ENCODE measurements at places on chromosomes 4 and X.

DNA sequence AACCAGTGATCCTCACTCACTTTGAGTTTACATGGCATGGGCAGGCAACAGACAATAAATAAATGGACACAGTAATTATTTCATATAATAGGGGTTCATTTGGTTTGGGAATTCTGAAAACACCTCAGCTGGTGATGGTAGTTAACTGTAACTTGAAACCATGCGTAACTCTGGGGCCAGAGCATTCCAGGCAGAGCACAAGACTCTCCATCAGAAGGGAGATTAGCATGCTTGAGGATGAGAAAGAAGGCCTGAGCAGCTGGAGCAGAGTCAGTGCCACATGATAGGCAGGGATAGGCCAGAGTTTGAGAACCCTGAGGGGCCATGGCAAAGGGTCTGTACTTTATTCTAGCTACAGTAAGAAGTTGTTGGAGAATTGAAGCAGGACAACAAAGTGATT is 56.3 kb upstream of the CXCL8 start:
- DNase-seq: peak; percentile 62

DNA sequence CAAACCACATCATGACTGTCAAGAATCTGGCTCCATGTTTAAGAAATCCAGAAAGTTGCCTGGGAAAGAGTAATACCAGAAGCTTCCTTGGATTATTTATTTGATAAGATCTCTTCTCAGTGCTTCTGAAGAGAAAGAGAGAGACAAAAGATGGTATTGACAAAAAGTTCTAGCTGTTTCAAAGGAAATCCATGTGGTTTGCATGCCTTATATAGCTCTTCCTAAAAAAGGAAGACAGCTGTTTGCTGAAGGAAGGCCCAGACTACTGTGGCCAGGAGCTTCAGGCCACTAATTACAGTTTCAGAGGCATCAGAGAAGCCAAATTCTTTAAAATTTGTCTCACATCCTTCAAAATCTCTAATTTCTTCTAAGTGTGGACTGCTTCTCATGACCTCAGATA is 565.2 kb upstream of the SLIT2 start:
- DNase-seq: no peak

- no peak for DNase-seq
Observed at GRCh38 chr4:41026971-41027370, 187.4 kb downstream of the APBB2 start.

GRCh38 chr4:139319571-139319970 is 17.3 kb upstream of the NDUFC1 start:
- peak; percentile 14 for DNase-seq

DNA sequence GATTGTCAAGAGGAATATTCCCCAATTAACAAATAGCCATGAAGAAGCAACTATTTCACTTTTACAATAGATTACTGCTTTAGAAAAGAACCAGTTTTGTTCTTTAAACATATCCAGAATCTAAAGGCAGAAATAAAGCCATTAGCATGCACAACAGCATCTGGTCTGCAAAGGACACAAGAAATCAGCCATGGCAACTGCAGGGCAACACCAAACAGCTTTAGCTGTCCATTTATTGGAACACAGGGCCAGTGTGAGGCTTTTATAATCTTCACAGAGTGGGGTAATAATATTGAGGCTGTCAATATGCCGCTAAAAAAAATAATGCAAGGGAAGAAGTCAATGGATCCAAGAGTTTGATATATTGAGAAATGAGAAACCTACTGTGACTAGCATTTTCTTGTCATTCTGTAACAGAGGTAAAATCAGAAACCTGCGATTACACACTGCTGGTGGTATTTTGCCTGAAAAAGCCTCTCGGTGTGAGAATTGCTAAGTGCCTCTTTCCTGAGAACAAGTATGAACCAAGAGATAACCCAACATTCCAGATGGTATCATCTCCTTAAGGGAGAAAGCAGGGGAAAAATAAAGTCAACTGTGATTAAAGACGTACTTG is 2.7 kb upstream of the BANK1 start:
- peak; percentile 5 for DNase-seq

- peak; percentile 86 for DNase-seq
Observed at GRCh38 chr4:76377911-76378310, 43.0 kb downstream of the CCDC158 start.

DNA sequence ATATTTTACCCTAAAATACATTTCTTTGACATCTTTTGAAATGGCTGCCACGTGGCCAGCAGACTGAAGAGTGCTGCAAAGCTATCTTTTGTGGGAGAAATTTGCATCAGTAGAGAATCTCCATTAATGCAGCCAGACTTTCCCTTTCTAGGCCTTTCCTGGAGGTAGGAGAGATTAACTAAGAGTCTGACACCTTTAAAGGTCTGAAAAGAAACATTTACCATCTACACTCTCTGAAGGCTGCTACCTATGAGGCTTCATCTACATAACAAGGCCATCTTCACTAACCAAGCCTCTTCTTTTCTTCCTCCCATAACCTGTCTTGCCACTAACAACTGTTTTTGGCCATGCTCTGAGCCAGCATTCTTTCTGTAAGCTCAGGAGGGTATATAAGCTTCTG is 17.8 kb upstream of the SPRY1 start:
- no peak for DNase-seq

GRCh38 chr4:8110071-8110986 is 48.3 kb downstream of the ABLIM2 start:
- DNase-seq: peak; percentile 41

DNA sequence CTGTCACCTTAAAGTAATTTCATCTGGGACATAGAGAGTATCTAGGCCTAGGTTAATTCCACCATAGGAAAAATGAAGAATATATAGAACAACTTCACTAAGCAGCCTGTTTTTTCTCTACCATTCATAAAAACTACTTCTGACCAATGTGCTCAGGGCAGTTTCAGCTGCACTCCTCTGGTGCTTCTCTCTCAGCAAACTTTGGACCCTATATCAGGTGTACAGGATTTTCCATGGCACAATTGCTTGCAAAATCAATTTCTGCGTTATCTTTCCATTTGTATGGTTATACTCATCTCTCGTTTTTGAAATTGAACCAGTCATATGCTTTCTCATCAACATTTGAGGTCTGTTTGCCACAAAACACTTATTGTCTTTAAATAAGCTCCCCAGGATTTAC is 52.1 kb upstream of the FMR1 start:
- DNase-seq: no peak

DNA sequence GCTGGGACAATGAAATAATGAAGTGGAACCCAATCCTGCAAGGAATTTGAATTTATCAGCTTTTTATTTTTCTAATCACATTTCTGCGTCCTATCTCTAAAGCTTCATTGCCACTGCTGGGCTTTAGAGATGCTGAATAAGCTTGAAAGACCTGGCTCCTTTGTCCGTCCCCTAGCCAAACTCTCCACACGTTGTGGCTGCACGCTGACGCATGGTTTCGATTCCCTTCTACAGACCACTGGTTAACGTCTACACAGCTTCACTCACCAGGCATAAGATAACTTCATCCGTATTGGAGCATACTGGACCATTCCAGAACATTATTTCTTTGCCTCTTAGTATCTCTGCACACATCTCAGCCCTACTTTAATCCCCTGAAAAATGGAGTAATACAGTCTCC is 31.2 kb downstream of the SPANXN3 start:
- no peak for DNase-seq

DNA sequence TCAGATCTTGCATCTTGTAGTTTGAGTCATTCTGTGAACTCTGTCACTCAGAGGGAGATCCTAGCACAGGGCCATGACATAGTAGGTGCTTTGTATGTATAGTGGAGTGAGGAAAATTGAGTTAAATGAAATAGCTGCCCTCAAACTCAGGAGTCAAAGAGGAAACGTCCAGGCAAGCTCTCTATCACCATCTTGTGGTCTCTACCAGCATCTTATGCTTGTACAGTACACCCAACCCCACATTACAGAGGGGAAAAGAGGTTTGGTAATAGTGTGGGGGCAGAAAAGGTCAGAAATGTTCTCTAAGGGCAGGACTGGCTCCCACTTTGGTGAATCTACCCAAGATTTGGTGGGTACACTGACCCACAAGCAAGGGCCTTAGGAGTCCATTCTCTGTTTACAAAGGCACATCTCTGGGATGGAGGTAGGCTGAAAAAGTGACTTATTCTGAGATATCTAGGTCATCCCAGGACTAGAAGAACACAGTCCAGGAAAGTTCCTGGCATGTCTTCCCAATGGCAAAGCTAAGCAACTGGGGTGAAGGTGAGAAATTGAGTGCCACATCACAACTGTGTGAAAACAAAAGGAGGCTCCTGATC is 131.8 kb downstream of the OR13H1 start:
- peak; percentile 16 for DNase-seq

DNA sequence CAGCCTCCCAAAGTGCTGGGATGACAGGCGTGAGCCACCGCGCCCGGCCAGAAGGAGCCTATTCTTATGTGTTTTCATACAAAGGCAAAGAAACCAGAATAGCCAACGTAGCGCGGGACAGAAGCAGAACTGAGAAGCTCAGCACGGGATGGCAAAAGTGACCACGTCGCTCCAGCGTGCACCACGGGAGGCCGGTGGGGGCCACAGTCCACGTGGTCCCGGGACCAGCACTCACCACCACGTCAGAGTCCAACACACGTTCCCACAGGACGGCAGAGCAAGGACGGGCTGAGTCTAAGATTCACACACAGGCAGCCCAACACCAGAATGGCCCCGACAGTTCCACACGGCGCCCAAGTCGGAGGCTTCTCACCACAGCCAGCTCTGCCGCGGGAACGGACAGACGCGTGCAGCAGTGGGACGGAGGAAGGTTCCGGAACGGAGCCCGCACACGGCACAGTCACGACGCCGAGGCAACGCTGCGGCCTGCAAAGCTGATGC is 18.8 kb upstream of the GTPBP6 start:
- DNase-seq: no peak

- DNase-seq: no peak
Observed at GRCh38 chrX:113390531-113390930, 549.9 kb upstream of the AMOT start.

GRCh38 chrX:20393944-20394343 is 127.2 kb upstream of the RPS6KA3 start:
- peak; percentile 13 for DNase-seq

- DNase-seq: no peak
Observed at GRCh38 chr4:4325321-4325720, 35.3 kb downstream of the ZBTB49 start.

DNA sequence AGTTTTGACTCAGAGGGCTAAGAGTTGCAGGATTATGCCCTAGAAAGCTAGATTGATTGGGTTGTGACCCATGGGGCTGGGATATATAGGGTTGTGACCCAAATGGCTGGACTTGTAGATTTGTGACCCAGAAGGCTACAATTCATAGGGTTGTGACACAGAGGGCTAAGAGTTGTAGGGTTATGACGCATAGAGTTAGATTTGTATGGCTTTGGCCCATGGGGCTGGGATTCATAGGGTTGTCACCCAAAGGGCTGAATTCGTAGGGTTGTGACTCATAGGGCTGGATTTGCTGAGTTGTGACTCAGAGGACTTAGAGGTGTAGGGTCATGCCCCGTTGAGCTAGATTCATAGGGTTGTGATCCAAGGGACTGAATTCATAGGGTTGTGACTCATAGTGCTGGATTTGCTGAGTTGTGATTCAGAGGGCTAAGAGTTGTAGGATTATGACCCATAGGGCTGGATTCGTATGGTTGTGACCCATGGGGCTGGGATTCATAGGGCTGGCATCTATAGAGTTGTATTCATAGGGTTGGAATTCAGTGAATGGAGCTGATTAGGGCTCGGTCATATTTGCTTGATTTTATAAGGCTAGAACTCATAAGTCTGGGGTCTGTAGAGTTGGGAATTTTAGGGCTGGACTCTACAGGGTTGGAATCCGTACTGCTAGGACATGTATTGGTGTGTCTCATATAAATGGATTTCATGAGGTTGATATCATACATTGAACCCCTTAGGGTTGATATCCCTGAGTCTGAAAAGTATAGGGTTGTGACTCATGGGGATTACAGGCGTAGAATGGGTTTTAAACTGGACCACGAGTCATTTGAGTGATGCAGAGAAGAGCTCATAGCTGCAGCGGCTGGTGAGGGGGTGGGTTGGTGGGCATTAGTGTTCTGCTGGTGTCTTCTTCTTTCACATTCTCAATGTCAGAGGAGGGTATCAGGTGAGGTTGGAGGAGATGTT is 125.7 kb downstream of the CRLF2 start:
- peak; percentile 4 for DNase-seq

- no peak for DNase-seq
Observed at GRCh38 chr4:165294907-165295306, 32.6 kb upstream of the MSMO1 start.

DNA sequence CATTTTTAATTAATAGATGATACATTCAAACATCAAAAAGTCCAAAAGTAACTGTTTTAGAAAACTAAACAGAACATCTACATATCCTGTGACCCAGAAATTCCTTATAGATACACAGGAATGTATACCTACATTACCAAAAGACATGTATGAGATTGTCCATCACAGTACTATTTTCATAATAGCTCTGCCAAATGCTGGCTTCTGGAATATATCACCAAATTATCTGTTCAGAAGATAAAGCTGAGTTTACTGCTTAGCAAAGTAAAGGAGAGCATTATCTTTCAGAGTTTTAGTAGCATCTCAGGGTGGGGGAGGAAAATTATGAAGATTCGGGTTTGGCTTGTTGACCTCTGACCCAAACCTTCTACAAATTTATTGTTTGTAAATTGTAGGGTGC is 368.9 kb upstream of the SLC7A11 start:
- no peak for DNase-seq

GRCh38 chr4:139943277-139943676 is 210.7 kb downstream of the MAML3 start:
- no peak for DNase-seq

DNA sequence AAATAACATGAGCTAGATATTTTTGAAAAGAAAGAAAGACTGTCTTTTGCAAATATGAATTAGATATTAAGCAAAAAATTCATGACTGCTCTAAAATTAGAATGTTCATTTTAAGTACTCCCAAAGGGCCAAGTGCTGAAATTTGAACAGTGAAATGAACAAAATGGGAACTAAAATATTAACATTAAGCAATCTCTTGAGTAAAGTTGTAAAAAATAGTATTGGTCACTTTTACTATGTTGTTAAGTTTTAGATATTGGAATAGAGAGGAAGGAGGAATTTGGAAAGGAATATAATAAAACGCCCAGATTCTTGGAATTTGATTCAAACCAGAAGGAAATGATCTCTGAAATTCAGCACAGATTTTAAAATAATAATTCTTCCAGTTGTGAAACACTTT is 125.9 kb upstream of the ANK2 start:
- no peak for DNase-seq

GRCh38 chr4:52263607-52264006 is 212.5 kb downstream of the SPATA18 start:
- DNase-seq: no peak

GRCh38 chr4:52822972-52823701 is 39.0 kb upstream of the RASL11B start:
- DNase-seq: peak; percentile 90

- no peak for DNase-seq
Observed at GRCh38 chr4:42596918-42597317, 60.0 kb downstream of the ATP8A1 start.

GRCh38 chr4:3703343-3703676 is 62.9 kb upstream of the ADRA2C start:
- no peak for DNase-seq

GRCh38 chr4:165680821-165681220 is 192.2 kb upstream of the TLL1 start:
- no peak for DNase-seq

- DNase-seq: no peak
Observed at GRCh38 chrX:55624403-55624802, 1.2 kb downstream of the FOXR2 start.

All from choroid plexus epithelial cell (primary cell).